H9 (cell line): ENCODE measurements at places on chromosomes 5 and 9. TPM values are rescaled to one million over a fixed set of nuclear protein-coding genes. Genes with fewer than 3 reads are reported as not detected.

Gene SOX30
- total RNA-seq: 0.13 TPM in 1 of 2 replicates, not detected in the other

Gene TIMD4
- total RNA-seq: not detected in 2 replicates

Gene TMEM215
- total RNA-seq: 0.28 and 0.33 TPM in 2 replicates

Gene IFNB1
- total RNA-seq: not detected in 2 replicates

Gene CRB2
- 2.9 and 3.6 TPM in 2 replicates for total RNA-seq

Gene TNC
- total RNA-seq: 0.63 and 0.88 TPM in 2 replicates

DNA sequence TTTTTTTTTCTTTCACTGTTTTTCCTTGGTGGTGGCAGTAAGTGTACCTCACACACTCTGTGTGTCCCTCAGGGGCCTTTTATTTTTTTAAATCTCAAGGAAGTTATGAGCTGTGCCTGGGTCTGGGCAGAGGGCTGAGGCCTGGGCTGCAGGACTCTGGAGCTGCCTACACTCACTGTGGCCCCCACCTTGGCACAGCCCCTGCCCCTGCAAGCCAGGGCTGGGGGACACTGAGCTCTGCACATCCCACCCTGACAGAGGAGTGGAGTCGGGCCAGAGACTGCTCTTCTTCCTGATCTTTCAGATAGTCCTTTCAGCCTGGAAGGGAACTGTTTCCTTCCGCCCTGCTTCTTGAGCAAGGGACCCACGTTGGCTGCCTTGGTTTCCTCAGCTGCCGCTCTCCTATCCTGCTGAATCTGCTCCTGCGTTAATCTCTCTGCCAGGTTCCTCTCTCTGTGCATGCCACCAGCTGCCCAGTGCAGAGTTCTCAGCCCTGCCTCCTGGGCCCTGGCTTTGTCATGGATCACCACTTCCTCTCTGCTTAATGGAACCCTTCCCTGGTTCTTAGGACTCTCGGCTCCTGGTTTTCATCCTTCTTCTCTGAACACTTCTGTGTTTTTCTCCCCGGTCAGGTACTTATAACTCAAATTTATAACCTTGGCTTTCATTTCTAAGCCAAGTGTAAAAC lies 502.3 kb downstream of the DIRAS2 start:
- DNase-seq: no peak

GRCh38 chr5:1142886-1143669 lies 31.2 kb upstream of the SLC12A7 start:
- no peak for DNase-seq

DNA sequence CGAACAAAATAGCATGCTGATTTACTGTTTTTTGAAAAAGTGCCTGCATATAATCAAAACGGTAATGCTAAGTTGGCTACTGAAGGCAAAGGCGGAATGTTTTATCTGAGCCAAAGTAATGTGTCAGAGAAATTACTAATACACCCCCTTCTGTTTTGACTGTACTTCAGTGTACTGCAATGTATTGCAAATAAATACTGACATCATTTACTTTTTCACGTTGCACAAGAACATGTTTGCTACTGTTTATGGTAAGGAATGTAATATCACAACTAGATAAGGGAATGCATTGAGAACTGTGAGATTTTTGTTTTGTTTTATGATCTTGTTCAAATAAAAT lies 813 bp upstream of the AGTPBP1 start:
- DNase-seq: no peak

DNA sequence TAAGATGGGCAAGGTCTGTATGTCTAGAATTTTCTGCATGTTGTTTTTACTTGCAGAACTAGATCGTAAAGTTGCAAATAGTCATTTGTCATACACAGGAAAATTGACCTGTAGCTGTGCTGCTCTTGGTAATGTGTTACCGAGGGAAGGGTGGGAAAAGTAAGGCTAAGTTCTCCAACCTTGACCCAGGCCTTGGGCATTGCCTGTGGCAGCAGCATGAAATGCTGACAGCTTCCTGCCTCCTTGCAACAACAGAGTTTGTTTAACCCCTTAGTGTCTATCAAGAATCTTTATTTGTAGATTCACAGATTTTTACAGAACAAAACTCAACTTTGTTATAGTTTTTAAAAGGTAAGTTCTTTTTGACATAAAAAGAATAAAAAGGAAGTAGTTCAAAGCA lies 48.3 kb downstream of the ERCC6L2 start:
- DNase-seq: no peak

- no peak for DNase-seq
These were observed 911 bp upstream of the PIK3R1 start for GRCh38 chr5:68214482-68215207.

DNA sequence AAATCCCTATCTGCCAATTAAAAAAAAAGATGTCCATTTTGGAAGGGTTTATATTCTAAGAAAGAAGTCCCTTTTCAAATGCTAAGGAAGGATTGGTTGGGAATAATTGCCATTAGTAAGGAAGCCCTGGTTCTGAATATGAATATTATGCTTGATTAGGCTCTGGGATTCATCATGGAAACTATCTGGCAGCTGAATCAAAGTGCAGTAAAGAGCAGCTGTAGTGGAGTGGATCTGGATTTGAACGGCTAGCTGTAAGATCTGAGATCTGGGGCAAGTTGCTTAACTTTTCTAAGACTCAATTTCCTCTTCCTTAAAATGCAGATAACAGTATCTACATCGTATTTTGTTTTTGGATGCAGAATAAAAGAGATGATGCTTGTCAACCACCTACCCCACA lies 10.5 kb downstream of the IL12B start:
- no peak for DNase-seq

DNA sequence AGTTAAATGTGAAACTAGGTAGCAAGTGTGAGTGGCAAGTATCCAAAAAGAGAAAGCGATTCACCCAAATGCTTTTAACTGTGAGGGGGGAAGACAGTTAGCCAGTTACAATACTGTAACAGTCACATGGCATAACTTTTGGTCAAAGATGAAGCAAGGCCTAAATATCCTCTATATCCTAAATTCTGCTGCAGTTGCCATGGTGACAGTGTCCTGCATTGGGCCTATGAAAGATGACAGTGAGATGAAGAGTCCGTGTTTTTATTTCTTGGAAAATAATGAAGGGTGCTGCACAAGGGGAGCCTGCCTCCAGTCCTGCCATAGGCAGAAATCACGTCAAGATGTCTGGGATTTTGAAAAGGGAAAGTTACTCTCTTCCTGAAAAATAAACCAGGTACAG lies 534.6 kb downstream of the NTRK2 start:
- DNase-seq: no peak

DNA sequence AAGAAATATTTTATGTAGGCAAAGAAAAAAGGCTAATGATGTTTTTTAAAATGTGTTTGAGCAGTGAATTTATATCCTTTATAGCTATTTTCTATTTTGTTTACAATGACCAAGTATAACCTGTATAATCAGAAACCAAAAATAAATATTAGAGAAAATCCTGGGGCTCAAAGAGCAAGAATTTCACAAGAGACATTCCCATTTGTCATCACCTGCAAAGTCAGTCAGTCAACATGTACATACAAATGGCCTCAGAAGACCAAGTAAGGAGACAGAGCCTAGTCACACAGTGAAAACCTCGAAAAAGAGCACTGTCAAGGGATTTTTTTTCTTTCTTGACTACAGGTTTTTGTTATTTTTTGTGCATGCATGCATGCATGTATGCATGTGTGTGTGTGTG lies 231.4 kb downstream of the GLIS3 start:
- no peak for DNase-seq

DNA sequence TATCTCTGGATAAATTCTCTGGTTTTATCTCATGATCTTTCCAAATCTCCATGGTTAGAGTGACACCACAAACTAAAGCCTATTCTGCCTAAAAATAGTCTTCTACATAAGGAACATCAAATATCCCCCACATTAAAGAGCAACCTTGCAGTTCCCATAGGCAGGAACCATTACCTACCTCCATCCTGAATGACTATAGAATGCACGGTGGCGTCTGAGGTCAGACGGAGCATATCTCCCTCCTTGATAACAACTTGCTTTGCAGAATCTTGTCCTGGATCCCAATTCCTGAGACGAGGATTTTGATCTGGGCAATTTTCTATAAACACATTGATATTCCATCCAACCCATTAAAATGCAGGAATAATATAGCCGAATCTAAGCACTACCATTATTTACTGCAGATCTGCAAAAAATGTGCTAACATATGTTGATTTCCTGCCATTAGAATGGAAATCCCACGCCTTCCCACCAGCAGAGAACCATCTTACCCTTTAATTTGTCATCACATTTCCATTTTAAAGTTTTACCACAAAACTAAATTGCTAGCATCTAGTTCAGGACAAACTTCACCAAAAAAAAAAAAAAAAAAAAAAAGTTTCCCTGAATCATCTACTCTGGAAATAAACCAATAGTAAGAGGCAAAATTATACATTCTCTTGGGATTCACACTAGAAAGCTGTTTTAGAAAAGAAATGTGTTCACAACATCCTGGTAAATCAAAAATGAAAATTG lies 22.1 kb downstream of the CEMIP2 start:
- no peak for DNase-seq

GRCh38 chr9:3962496-3962895 lies 337.4 kb downstream of the GLIS3 start:
- DNase-seq: no peak

- peak; percentile 20 for DNase-seq
These were observed 141.2 kb upstream of the IER5L start for GRCh38 chr9:129319076-129319937.

- DNase-seq: no peak
These were observed 77.6 kb upstream of the IRX1 start for GRCh38 chr5:3518051-3518450.

GRCh38 chr5:155897761-155898160 lies 429.2 kb upstream of the SGCD start:
- DNase-seq: no peak

GRCh38 chr5:59038798-59039295 lies 456.0 kb downstream of the RAB3C start:
- peak; percentile 54 for DNase-seq

DNA sequence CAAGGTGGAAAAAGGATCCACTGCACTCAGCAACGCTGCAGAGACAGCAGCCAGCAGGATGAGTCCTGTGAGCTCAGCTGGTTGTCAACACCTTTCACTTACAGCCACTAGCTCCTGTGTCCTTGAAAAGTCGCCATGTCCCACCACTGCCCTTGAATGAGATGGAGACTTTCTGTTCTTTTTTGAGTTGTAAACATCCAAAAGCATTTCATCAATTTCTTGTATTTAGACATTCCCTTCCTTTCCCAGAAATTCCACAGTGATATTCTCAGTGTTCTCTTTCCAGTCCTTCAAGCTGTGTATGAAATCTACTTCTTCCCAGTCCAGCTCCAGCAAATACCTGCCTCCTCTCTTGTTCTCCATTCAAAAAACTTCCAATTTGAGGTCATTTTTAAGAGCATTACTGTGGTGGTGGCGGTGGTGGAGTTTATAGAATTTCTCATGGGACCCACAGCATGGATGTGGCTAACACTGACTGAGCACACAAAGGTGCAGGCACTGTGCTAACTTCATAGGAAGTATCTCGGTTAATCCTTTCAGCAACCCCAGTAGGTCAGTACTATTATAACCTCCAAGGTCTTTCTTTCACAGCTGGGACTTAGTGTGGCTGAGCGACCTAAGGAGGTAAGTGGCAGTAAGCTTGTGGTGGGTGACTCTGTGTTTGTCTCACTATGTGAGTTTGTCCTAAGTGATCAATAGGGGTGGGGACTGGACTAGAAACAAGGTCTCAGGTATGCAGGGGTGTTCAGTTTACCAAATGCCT lies 15.0 kb upstream of the GPX3 start:
- DNase-seq: no peak

GRCh38 chr9:93267091-93267541 lies 83.2 kb downstream of the WNK2 start:
- no peak for DNase-seq

DNA sequence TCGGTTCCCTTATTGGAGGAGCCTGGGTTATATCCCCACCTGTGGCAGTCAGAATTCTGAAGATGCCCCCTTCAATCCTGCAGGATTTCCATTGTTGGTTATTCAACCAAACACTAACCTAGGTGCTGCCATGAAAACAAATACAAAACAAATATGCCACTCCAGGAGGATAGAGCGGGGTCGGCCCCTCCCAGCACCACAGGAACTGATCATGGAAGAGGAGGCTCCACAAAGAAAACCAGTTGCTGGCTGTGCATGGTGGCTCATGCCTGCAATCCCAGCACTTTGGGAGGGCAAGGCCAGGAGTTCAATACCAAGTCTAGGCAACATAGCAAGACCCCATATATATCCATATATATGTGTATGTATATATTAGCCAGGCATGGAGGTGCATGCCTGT lies 13.2 kb upstream of the ADGRD2 start:
- DNase-seq: no peak

DNA sequence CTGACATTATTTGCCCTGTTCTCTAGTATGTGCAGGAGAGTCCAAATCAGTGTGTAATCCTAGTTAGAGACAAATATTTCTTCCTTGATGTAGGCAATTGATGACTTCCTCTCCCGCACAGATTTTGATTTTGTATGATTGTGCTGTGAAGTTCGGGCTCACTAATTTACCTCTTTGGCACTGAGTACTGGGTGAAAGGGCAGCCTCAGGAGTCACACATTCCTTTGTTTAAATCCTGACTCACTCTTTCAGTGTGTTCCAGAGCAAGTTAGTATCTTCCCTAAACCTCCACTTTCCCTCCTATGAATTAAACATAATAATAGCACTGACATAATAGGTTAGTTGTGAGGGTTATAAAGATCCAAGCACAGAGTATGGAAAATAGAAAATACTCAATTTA lies 269.7 kb downstream of the ISL1 start:
- no peak for DNase-seq

- DNase-seq: no peak
These were observed 634.8 kb upstream of the FAM174A start for GRCh38 chr5:99900302-99900852.

GRCh38 chr9:32265037-32265436 lies 119.4 kb upstream of the ACO1 start:
- DNase-seq: no peak

DNA sequence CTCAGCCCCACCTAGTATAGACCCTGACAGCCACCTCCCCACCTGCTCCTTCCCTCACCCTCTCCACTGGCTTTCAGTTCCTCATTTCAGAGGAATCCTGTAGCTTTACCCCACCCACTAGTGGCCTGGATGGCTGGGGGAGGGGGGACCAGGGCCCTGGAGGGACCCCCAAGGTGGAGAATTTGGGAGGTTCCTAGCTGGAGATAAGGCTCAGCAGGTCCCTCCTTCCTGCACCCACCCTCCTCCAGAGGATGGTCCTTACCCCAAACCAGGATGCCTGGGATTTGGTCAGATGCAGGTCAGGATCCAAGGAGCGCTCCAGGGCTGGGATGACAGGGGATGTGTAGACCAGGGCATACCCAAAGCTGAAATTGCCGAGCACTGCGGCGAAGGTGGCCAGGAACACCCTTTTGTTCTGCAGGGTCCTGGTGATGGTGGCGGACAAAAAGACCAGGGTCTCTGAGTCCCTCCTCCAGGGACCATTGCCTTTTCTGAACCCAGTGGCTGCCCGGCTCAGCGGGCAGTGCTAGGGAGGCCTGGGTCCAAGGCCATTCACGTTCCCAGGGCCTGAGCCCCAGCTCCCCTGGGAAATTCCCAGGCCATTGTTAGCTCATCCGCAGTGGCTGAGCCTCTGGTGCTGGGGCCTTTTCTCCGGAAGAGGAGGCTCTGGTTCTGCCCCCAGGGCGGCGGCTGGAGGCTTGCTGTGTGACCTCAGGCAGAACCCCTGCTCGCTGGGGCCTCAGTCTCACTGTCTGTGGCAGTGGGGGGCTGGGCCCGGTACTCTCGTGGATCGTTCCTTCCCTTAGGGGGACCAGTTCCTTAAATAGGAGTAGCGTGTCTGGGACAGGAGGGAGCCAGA lies 678 bp downstream of the SLC2A6 start:
- DNase-seq: no peak
